ENCODE measurements at places on chromosomes 4 and X.

DNA sequence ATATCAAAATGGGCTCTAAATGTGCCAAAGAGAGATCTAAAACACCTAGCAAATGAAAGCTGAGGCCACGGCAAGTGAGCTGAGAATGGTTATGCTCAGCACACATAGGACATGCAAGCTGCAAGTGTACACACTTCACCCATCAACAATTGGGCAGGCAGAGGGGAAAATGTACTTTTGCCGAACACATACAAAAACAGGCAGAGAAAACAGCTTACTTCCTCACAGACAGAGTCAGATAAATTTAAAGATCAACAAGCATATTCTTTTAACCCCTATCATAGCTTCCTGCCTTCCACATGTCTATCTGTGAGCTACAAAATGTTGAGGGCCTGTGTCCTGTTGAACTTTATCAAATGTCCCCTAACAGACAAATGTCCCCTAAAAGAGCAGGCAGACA lies 60.3 kb downstream of the SH3KBP1 start:
- no peak for DNase-seq

- no peak for DNase-seq
Observed at GRCh38 chr4:4474476-4474875, 67.4 kb downstream of the STX18 start.

GRCh38 chr4:183674153-183674552 lies 15.1 kb downstream of the TRAPPC11 start:
- no peak for DNase-seq

DNA sequence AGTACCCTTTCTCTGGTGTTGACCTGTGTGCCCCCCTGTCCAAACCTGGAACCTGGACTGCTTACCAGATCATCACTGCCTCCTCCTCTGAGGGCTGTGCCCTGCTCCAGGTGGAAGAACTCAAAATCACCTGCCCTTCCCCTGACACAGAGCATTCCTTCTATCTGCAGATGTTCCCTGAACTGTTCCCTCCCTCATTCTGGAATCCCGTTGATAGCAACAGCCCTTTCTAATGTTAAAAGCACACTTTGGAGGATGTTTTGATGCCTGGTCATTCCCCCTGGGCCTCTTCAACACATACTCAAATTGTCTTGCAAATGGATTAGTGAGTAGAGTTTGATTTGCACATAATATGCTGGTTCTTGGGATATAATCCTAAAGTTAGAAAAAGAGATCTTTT lies 225.8 kb downstream of the FGF13 start:
- no peak for DNase-seq

DNA sequence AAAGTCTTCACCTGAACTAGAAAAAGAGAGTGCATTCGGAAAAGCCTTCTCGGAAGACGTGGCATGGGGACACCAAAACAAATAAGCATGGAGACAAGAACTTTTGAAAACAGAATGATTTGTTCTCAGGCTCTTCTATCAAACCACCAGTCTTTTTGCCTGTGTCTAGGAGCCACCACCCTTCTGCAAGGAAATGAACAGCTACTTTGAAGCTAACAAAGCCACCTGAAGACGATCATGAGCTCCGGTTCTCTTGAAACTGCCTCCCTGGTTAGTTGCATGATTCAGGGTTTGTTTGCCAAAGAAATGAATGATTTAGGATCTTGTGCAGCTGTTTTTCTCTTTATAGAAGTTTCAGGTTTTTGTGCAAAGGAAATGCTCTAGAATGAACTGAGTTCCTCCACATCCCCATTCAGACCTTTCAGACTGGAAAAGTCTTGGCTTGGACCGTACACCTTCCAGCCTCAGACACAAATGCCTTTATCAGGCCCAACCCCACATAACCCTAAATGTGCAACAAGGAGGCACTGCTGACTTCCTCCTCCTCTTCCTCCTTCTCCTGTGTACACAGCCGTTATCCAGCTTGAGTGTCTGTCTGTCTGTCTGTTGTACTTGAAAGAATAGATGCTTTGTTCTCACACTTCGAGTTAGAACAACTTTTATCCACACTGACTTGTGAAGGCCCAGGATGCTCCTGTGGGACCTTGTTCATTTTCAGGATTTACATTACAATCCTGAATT lies 334.8 kb upstream of the KLF3 start:
- DNase-seq: no peak

DNA sequence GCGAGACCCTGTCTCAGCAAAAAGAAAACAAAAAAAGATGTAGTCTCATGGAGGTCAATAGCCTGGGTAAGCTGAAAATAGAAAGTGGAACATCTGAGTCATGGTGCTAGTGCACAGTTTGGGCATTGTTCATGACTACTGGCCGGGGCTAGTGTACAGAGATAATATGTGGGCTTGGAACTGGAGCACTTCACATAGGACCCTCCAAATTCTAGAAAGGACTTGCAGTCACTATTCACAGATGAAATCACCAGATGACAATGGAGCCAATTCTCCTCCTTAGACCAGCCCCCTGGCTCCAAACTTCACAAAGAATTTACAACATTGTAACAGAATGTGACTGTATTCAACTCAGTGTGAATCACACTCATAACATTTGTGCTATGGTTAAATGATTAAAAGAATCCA lies 367.8 kb upstream of the SLC7A11 start:
- DNase-seq: no peak

- no peak for DNase-seq
Observed at GRCh38 chr4:141240671-141241070, 20.0 kb downstream of the ZNF330 start.

DNA sequence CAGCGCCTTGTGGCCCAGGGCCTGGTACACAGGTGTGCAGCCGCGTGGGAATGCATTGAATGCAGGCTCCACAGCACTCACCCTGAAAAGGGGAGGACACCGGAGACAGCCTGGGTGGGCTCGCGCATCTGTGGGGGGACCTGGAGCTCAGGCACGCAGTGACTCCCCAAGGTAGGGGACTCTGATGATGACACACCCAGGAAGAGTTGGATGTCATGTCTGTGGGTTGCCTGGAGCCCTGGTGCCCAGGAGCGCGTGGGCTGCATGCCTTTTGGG lies 32.7 kb upstream of the HTRA3 start:
- DNase-seq: no peak

DNA sequence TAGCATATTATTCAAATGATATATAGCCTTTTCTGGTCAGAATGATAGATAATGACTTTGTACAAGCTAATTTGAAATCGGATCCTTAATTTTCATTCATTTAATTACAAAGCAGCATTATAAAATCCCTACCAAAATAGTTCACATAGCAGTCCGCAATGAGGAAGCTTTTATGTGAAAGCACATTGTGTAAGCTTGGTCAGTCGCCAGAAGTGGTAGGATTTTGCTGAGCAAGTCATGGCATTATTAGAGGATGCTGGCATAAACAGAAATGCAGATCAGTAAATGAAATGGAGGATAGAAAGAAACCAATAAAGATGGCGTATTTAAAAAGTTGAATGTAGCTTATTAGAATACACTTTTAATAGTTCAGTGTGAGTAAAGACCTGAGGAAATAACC lies 93.2 kb upstream of the DIAPH2 start:
- no peak for DNase-seq

DNA sequence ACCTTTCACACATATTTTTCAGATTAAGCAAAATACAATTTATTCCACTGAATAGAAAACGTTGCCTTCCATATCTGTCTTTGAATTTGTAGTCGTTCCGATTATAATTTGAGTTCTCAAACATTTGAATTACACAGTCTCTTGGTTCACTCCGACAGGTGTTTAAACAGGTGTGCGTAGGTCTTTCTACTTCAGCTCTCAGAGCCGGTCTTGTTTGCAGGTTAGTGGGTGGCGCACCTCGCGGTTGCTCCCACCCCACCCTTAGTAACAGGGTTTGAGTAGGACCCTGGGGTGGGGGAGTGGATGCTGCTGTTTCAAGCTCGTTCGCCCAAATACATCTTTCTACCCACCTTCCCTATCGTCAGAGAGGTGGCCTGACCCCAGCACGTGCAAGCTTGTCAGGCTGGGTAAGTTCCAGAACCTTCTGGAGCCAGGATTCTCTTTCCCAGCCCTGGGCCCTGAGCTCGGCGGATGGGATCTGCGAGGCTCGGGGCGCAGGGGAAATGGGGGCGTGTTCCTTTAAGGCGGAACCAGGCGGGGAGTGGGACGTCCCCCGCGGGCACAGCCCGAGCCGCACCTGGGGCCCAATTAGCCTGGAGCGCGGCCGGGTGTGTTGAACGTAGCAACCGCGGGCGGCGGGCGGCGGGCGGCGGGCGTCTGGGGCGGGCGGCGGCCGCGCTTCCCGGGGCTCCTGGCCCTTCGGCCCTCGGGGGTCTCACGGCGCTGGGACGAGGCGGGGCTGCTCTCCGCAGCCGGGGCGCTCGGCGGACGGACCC lies at the start of gene FAM149A:
FAM149A (plus strand) TSS at position 591 of the 776 bp plus-strand sequence.
- DNase-seq: peak; percentile 41

DNA sequence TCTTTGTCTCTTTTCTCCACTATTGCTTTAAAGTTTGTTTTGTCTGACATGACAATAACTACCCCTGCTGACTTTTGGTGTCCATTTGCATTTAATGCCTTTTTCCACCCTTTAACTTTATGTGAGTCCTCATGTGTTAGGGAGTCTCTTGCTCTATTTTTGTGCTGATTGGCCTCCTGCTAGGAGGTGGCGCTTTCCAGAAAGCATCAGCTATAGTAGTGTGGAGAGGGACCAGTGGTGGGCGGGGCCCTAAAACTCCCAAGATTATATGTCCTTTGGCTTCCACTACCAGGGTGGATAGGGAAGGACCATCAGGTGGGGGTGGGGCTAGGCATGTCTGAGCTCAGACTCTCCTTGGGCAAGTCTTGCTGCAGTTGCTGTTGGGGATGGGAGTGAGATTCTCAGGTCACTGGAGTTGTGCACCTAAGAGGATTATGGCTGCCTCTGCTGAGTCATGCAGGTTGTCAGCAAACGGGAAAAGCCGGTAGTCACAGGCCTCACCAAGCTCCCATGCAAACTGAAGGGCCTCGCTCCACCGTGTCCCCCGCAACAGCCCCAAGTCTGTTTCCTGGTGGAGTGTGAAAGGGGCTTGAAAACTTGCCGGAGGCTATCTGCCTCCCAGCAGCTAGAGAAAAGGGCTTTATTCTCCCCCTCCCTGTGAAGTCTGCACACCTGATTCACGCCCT lies 156.3 kb downstream of the CPEB2 start:
- no peak for DNase-seq

- DNase-seq: no peak
Observed at GRCh38 chr4:148116264-148116663, 325.9 kb downstream of the NR3C2 start.

DNA sequence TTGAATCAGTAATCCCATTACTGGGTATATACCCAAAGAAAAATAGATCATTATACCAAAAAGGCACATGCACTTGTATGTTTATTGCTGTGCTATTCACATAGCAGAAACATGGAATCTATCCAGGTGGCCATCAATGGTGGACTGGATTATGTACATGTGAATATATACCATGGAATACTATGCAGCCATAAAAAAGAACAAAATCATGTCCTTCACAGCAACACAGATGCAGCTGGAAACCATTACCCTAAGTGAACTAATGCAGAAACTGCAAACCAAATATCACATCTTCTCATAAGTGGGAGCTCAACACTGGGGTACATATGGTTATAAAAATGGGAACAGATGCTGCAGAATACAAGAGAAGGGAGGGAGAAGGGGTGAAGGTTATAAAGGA lies 110.7 kb downstream of the ABCB7 start:
- DNase-seq: no peak

- DNase-seq: no peak
Observed at GRCh38 chr4:151251603-151252304, 25.2 kb upstream of the PRSS48 start.

GRCh38 chr4:159201168-159201567 lies 98.3 kb downstream of the RAPGEF2 start:
- DNase-seq: no peak

DNA sequence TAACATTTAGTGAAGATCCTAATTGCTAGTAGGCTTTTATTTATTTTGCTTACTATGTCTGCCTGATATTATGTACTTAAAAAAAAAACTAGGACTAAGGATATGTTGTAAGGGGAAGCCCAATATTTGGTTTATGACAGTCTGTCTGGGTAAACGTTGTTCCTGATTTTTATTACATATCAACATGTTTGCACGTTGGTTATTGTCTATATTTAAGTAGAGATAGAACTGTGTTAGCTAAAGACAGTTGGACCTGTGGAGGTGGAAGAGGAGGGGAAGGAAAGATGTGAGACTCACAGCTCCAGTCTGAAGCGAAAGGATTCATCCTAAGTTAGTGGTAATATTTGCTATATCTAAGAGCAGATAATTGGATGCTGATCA lies 90.3 kb downstream of the TMEM131L start:
- DNase-seq: no peak

GRCh38 chr4:1806223-1806564 lies 13.1 kb downstream of the FGFR3 start:
- no peak for DNase-seq

- DNase-seq: no peak
Observed at GRCh38 chr4:22237846-22238494, 277.9 kb downstream of the ADGRA3 start.

GRCh38 chr4:142155347-142155746 lies 519.0 kb downstream of the IL15 start:
- DNase-seq: no peak

DNA sequence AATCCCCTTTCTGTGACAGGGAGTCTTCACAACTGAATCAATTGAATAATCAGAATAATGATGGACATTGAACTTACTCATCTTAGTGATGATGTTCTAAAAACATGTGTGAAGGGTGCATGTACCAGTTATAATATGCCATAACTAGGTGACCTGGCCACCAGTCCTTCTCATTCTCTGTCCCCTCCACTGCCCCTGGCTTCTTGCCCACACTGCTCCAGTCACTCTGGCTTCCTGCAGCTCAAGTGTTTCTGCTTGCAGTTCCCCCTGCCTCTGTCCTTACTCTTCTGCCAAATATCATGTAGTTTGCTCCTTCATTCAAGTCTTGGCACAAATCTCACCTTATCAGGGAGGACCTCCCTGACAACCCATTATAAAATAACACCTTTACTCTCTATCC lies 168.1 kb upstream of the SLC7A11 start:
- DNase-seq: no peak

DNA sequence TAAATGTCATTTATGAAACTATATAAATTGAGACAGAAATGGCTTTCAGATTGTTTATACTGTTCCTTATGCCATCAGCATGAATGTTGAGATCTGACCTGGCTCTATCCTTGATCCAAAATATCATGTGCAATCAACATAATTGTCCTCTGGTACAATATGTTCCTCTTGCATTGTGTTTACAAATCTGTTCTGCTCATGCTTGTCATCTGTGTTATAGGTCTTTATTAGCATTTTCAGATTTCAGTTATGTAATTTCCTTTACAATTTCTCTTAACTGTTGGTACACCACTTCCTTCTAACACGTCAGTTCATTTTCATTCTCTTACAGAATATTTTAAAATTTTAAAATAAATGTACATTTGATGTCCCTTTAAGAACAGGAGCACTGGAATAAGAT lies 1.6 kb downstream of the HPGD start:
- no peak for DNase-seq

- DNase-seq: no peak
Observed at GRCh38 chrX:119134466-119134865, 6.9 kb upstream of the KIAA1210 start.

Measured in stimulated activated CD8-positive, alpha-beta memory T cell treated with anti-CD3 and anti-CD28 coated beads, Interleukin-2, amount 100 ng/mL, for 48 hours (primary cell).